Stimulated activated CD4-positive, alpha-beta T cell treated with anti-CD3 and anti-CD28 coated beads, Interleukin-2, amount 100 ng/mL, for 4 hours (primary cell): ENCODE measurements at places on chromosomes 12 and 14.

- DNase-seq: no peak
Observed at GRCh38 chr12:4118017-4118510, 155.5 kb upstream of the CCND2 start.

DNA sequence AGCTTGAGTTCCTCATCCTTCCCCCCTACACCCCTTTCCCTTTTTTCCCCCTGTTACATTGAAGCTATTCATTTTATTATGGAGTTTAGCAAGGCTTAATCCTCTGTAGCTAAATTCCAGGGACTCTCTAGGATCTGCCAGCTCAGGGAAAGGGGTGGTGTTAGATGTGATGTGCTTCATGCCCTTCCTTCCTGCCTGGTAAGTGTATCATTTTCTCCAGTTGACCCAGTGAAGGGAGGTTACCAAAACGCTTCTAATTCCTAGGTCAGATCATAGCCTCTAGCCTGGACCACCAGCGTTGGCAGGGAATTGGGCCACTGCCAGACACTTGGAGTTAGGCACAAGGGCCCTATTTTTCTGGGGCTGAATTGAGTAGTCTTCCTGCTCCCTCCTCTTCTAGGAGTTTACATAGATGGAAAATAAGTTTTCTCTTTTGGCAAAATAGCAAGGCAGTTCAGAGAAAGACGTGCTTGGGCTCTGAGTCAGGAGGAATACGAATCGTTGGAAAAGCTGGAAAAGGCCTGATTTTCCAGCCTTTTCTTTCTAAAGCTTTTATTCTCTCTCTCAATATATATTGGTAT, 88.3 kb downstream of the NPAS3 start:
- DNase-seq: no peak

DNA sequence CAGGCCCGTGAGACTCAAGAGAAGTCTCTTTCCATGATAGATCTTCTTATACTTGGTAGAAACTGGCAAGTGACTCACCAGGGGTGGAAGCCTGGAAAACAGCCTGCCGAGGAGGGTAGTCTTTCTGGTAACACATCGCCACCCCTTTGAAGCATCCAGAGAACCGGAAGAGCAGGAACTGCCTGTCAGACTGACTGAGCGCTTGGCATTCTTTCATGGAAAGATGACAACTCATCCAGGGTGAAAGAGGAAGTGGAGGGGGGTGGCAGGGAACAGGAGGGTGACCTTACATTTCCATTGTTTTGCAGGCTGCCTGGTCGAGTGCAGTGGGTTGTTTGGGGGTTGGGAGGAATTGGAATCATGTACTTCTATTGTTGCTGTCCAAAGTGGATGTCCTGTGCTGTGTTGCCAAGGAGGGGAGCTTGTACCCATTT, 34.5 kb downstream of the PRKCH start:
- DNase-seq: peak; percentile 62

DNA sequence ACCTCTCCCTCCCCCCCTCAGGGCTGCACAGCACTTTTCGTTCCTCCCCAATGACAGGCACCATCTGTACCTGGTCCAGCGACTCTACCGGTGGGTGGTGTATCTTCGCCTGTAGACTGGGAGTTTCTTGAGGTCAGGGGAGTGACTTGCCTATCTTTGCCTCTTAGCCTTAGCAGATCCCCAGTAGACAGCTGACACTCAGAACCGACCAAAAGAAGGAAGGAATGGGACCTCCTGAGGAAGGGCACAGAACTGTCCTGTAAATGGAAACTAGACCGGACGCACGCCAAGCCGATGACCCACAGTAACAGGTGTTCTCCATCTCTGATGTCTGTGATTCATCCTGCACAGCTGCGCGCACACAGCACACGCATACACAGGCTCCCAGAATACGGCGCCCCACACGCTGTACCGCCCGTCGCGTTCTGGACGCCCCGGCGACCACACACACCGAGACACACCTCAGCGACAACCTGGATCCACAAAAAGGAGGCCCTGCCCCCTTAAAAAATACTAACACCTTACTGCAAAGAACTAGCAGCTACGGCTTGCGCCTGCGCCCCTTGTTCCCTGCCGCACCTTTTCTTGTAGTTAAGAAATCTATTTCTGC, 673 bp upstream of the TTC9 start:
- DNase-seq: peak; percentile 29

DNA sequence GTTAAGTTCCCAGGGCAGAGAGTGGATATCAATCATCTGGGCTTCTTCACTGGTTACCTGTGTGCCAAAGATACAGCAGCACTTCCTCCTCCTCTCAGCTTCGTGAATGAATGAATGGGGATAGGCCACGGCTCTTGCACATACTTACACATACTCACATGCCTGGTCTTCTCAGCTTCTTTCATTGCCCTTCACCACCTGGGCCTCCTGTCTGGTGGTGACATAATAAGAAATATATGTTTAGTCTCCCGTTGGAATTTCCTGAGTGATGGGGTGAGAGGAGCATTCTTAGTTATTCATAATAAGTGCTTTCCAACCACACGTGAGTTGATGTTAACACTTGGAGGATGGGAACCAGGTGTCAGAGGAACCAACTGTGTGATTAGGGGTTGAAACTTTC, 268.1 kb upstream of the RMST start:
- no peak for DNase-seq
